ENCODE measurements at places on chromosomes 5 and 9.

DNA sequence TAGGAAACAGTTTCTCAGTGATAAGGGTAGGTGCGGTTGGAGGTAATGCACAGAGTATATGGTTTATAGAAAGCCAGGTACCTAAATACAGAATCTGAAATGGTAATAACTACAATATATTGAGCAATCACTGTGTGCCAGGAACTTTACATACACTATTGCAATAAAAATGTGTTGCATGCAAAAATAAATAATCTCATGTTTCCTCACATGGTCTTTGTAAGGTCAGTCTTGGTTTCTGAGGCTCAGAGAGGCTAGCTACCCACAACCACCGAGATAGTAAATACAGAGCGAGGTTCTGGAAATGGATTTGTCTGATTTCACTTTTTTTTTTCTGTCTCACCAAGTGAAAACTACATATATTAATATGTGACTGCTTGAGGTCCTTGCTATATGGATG is 128.9 kb downstream of the CAMK4 start:
- no peak overlapping the region for H3K4me3 ChIP-seq
- DNase-seq, result no peak
- H3K36me3 ChIP-seq, result no peaks in the 10 kb centered on the region
- no peaks in the 10 kb centered on the region for H3K27me3 ChIP-seq

GRCh38 chr5:146084376-146084775 is 21.0 kb downstream of the PLAC8L1 start:
- peaks cover 7% of the 10 kb centered on the region for H3K4me1 ChIP-seq
- no peaks in the 10 kb centered on the region for H3K27me3 ChIP-seq
- no peak overlapping the region for H3K27ac ChIP-seq
- H3K4me3 ChIP-seq, result no peak overlapping the region
- DNase-seq, result no peak

DNA sequence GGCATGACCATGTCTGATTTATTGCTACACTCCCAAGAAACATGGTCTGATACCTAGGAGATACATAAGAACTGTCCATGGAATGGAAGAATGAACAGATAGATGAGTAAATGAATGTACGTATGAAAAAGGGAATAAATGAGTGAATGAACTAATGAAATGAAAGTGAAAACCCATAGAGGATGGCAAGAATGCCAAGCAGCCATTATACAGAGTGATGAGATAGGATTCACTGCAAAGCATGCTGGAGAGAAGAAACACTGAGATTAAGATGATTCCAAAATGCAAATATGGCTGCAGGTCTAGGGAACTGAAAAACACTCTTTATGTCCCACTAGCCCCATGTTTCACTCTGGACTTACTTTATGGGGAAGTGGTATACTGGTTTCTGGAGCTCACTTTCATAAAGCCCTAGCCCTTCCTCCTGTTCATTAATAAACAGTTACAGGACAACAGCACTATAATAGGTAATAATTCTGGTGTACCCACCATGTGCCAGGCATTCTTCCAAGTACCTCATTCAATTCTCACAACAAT is 170.3 kb upstream of the RAD23B start:
- H3K27me3 ChIP-seq, result peaks cover 3% of the 10 kb centered on the region
- H3K27ac ChIP-seq, result no peak overlapping the region
- H3K36me3 ChIP-seq, result no peaks in the 10 kb centered on the region
- H3K4me3 ChIP-seq, result no peak overlapping the region

DNA sequence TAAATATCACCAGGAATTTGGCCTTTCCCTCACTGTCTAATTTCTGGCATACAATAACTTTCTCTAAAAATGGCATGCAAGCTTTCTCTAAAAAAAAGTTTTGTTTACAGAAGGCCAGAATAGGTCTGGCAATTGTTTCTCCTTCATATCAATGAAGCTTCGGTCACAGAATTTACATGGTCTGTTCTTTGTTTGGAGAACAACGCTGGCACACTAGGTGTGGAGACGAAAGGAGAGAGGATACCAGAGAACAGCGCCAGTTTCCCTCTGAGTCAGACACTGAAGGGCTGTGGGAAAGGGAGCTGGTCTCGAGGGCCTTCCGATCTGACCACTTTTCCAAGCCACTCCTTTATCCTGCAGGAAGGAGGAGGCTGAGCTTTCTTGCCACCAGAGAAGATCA is 60.1 kb upstream of the ITGA1 start:
- H3K27ac ChIP-seq, result peak overlapping the region; percentile 10
- no peaks in the 10 kb centered on the region for H3K27me3 ChIP-seq
- H3K4me1 ChIP-seq, result no peaks in the 10 kb centered on the region
- DNase-seq, result peak; percentile 23
- no peak overlapping the region for H3K4me3 ChIP-seq
- H3K36me3 ChIP-seq, result no peaks in the 10 kb centered on the region

- H3K27me3 ChIP-seq, result no peaks in the 10 kb centered on the region
- no peaks in the 10 kb centered on the region for H3K36me3 ChIP-seq
- H3K4me3 ChIP-seq, result no peak overlapping the region
- no peak for DNase-seq
- H3K4me1 ChIP-seq, result no peaks in the 10 kb centered on the region
Measured at GRCh38 chr9:16640649-16641048, 229.8 kb downstream of the BNC2 start.

GRCh38 chr9:126056312-126057021 is 270.2 kb upstream of the MVB12B start:
- no peak overlapping the region for H3K4me3 ChIP-seq
- H3K36me3 ChIP-seq, result no peaks in the 10 kb centered on the region
- DNase-seq, result no peak

DNA sequence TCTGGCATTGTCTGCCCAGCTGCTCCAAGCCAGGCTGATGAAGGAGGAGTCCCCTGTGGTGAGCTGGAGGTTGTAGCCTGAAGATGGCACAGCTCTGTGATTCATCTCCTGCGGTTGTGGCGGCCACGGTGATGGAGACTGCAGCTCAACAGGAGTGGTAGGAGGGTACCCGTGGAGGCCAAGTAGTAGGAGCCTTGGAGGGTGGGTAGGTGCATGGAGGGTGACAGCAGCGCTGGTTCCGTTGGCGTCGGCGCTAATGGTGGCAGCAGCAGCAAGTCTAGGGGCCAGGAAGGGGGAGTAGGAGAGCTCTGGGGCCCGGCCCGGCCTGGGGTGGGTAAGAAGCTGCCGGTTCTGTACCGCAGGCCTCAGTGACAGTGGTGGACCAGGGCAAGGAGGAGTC is 22.4 kb upstream of the TRIM52 start:
- no peaks in the 10 kb centered on the region for H3K27me3 ChIP-seq
- H3K27ac ChIP-seq, result no peak overlapping the region
- no peaks in the 10 kb centered on the region for H3K4me1 ChIP-seq

GRCh38 chr5:321726-322251 is 275 bp downstream of the AHRR start:
- peaks cover 1% of the 10 kb centered on the region for H3K36me3 ChIP-seq
- H3K27ac ChIP-seq, result no peak overlapping the region
- no peak for DNase-seq
- peak overlapping the region; percentile 50 for H3K4me3 ChIP-seq
- H3K27me3 ChIP-seq, result peaks cover 56% of the 10 kb centered on the region
- peaks cover 21% of the 10 kb centered on the region for H3K4me1 ChIP-seq

DNA sequence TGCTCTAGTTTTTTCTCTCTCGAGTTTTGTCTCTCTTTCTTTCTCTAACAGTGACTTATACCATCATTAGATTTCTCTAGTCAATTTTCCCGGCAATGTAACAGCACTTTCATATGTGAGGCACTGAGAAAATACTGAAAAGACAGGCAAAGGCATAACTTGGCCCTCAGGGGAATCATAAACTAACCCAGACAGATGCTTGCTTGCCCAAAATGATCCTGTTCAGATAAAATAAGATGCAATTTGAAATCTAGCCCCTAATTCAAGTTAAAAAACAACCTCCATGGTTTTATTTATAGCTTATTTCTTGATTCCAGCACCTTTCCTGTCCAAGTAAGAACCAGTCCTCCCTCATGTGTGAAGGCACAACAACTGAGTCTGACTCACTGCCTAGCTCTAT is 294.6 kb downstream of the GAS1 start:
- no peaks in the 10 kb centered on the region for H3K36me3 ChIP-seq
- no peak for DNase-seq
- no peak overlapping the region for H3K4me3 ChIP-seq
- H3K27ac ChIP-seq, result no peak overlapping the region
- H3K4me1 ChIP-seq, result no peaks in the 10 kb centered on the region

DNA sequence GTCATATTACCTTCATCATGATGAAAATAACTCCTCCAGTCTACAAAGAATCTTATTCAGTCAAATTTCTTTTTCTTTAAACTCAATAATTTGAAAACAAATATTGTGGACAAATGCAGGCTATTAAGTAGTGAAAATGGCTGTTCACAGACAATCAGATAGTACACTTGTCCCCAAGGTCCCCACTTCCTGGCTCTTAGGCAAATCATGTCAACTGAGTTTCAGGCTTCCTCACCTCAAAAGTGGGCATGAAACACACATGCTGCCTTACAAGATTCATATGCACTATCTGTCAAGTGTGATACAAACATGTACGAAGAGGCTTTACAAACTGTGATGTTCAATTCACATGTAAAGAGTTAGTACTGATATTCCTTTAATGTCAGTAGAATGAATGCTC is 385.2 kb upstream of the SEMA6A start:
- H3K27me3 ChIP-seq, result no peaks in the 10 kb centered on the region
- no peak overlapping the region for H3K4me3 ChIP-seq
- H3K36me3 ChIP-seq, result no peaks in the 10 kb centered on the region
- DNase-seq, result no peak

GRCh38 chr9:27165670-27166069 is 56.6 kb downstream of the TEK start:
- H3K4me1 ChIP-seq, result peaks cover 6% of the 10 kb centered on the region
- no peak overlapping the region for H3K27ac ChIP-seq
- no peaks in the 10 kb centered on the region for H3K36me3 ChIP-seq
- H3K4me3 ChIP-seq, result no peak overlapping the region

DNA sequence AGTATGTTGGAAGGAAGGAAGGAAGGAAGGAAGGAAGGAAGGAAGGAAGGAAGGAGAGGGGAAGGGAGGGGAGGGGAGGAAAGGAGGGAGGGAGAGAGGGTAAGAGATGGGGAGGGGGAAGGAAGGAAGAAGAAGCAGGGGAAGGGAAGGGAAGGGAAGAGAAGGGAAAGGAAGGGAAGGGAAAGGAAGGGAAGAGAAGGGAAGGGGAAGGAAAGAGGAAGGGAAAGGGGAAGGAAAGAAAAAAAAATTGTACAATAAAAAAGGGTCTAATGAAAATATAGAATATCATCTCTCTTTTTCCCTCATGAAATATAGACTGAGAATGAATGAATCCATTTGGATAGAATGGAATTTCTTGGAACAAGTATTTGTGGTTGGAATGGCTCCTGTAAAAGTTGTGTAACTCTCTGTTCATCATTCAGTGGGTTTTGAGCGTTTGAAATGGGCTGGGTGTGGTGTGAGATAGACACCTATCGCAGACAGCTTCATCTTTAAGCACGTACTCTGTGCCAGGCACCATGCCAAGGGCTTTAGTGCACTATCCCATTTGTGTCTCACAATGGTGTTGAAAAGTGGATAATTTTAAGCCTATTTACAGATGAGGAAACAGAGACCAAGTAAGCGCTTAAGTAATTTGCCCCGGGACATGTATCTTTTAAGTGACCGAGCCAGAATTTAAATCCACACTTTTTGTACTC is 11.6 kb upstream of the PAPPA start:
- H3K4me3 ChIP-seq, result no peak overlapping the region
- no peaks in the 10 kb centered on the region for H3K36me3 ChIP-seq
- no peaks in the 10 kb centered on the region for H3K27me3 ChIP-seq
- no peaks in the 10 kb centered on the region for H3K4me1 ChIP-seq

DNA sequence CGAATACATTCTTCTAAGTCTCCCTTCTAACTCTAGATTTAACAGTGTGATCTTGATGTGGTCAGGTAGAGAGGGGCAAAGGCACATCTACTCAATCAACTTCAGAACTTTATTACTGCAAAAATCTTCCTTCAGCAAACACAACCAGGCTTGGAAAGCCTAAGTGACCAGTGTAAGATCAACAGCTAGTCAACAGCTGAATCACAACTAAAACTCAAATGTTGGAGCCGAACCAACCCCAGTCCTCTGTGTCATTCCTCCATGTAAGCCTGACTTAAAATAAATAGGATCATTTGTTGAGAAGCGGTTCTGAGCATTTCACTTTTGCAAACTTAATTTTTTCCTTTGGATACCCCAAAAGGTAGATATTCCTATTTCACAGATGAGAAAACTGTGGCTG is 352.7 kb downstream of the EBF1 start:
- no peak overlapping the region for H3K4me3 ChIP-seq
- H3K36me3 ChIP-seq, result no peaks in the 10 kb centered on the region
- peaks cover 60% of the 10 kb centered on the region for H3K4me1 ChIP-seq

- H3K27me3 ChIP-seq, result no peaks in the 10 kb centered on the region
- H3K36me3 ChIP-seq, result no peaks in the 10 kb centered on the region
- no peaks in the 10 kb centered on the region for H3K4me1 ChIP-seq
- no peak overlapping the region for H3K4me3 ChIP-seq
- no peak overlapping the region for H3K27ac ChIP-seq
Measured at GRCh38 chr9:78210841-78211301, 25.0 kb upstream of the CEP78 start.

GRCh38 chr5:139851558-139851957 is 56.0 kb downstream of the PSD2 start:
- no peaks in the 10 kb centered on the region for H3K27me3 ChIP-seq
- no peak overlapping the region for H3K27ac ChIP-seq
- no peak for DNase-seq
- H3K4me3 ChIP-seq, result no peak overlapping the region
- H3K4me1 ChIP-seq, result peaks cover 7% of the 10 kb centered on the region

DNA sequence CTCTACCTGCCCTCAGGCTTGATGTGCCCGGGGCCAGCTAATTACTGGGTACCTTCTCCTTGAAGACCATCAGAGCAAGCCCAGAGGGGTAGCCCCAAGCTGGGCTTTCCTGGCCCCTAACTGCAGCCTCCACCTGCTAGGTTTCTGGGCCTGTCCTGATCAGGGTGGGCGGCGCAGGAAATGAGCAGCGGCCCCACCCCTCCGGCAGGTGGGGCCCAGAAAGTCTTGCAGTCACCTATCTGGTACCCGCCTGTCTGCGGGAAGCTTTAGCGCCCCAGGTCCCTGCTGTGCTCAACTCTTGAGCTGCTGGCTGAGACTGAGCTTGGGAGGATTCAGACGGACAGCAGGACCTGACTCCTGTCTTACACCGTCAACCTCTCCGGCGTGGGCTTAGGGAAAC is 37.1 kb upstream of the LHX2 start:
- H3K27me3 ChIP-seq, result peaks cover 25% of the 10 kb centered on the region
- H3K4me1 ChIP-seq, result no peaks in the 10 kb centered on the region
- no peak for DNase-seq
- H3K4me3 ChIP-seq, result no peak overlapping the region
- H3K27ac ChIP-seq, result no peak overlapping the region

- no peaks in the 10 kb centered on the region for H3K36me3 ChIP-seq
- no peak overlapping the region for H3K4me3 ChIP-seq
- no peak overlapping the region for H3K27ac ChIP-seq
- H3K4me1 ChIP-seq, result no peaks in the 10 kb centered on the region
Measured at GRCh38 chr5:125100951-125101350, 354.5 kb upstream of the ZNF608 start.

- H3K4me1 ChIP-seq, result peaks cover 25% of the 10 kb centered on the region
- DNase-seq, result no peak
- H3K27me3 ChIP-seq, result no peaks in the 10 kb centered on the region
- no peak overlapping the region for H3K4me3 ChIP-seq
- no peak overlapping the region for H3K27ac ChIP-seq
Measured at GRCh38 chr5:51378061-51378409, 5.2 kb upstream of the ISL1 start.

- DNase-seq, result no peak
- H3K27ac ChIP-seq, result no peak overlapping the region
- H3K36me3 ChIP-seq, result no peaks in the 10 kb centered on the region
- H3K27me3 ChIP-seq, result no peaks in the 10 kb centered on the region
Measured at GRCh38 chr5:111439473-111440075, 72.8 kb downstream of the STARD4 start.
